ENCODE measurements at places on chromosomes 13 and 19.

DNA sequence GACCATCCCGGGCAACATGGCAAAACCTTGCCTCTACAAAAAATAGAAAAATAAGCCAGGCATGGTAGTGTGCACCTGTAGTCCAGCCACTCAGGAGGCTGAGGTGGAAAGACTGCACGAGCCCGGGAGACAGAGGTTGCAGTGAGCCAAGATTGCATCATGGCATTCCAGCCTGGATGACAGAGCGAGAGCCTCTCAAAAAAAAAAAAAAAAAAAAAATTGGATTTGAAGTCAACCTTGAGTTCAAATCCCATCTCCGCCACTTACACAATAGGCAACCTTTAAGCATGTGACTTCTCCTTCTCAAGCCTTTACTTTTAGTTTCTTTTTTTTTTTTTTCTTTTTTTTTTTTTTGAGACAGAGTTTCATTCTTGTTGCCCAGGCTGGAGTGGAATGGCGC is 12.0 kb downstream of the KASH5 start:
- DNase-seq: no peak

- DNase-seq: no peak
Measured at GRCh38 chr19:33448159-33448516, 73.5 kb downstream of the PEPD start.

GRCh38 chr19:46042252-46042883 is 1.6 kb upstream of the IGFL4 start:
- no peak for DNase-seq

DNA sequence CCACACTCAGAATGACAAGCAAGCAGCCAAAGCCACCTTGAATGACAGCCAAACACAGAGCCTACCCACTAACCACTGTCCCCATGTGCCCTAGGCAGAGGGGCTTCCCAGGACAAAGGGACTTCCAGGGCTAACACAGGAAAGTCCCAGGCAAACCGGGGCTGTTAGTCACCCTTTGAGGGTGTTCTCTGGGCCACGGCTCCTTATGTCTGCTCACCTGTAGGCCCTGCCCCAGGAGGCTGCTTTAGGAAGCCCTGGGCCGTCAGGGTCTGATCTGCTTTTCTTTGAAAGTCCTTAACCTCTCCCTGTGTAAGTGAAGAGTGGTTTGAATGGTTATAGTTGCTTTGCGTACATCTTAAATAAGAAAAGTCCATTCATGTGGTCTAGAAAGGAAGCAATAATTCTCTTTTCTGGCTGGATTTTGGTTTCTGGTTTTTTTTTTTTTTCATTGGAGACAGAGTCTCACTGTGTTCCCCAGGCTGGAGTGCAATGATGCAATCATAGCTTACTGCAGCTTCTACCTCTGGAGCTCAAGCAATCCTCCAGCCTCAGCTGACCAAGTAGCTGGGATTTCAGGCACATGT is 161.4 kb downstream of the EFNB2 start:
- no peak for DNase-seq

GRCh38 chr19:37907735-37908455 is 887 bp downstream of the SIPA1L3 start:
- DNase-seq: no peak

DNA sequence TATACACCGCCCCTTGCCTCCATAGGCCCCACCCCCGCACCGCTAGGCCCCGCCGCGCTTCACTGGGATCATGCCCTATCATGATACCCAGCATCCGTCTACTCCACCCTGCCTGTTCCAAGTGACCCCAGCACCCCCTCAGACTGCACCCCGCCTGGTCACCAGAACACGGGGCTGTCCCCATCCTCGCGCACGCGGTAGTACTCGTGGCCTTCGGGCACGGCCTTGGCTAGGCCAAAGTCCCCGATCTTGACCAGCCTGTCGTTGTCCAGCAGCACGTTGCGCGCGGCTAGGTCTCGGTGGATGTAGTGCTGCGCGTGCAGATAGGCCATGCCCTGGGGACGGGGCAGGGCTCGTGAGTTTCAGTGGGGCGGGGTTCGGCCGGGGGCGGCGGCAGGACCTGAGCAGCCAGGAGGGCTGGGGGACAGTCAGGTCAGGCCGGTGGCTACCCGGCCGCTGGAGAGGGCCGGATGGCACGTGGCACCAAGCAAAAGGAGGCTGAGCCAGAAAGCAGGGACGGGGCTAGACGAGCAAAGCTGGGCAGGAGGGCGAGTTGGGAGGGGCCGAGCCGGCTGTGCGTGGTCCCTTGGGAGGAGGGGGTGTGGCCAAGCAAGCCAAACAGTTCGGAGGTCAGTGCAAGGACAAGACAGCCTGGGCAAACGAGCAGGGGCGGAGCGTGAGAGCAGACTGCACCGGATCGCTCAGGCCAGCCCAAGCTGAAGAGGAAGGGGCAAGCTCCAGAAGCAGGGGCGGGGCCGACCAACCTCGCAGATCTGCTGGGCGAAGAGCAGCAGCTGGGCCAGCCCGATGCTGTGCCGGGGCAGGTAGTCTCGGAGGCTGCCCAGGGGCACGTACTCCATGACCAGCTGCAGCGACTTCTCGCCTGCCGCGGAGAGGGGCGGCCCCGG is 13.6 kb upstream of the ICAM3 start:
- DNase-seq: no peak

- DNase-seq: peak; percentile 22
Measured at GRCh38 chr19:46785054-46785979, 3.1 kb downstream of the SLC1A5 start.

DNA sequence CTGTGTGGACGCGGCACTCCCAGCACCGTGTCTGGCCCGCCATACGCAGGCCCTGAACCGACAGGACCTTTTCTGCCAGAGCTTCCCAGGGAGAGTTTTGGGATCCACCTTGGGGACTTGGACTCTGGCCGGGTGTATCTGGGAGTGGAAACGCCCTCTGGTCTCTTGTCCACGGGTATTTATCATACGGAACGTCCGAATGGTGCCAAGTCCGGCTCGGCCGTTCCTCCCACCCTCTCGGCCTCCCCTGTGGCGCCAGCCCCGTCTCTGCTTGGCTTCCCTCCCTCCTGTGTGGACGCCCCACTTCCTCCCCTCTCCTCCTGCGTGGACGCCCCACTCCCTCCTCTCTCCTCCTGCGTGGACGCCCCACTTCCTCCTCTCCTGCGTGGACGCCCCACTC is 12.1 kb downstream of the HCN2 start:
- DNase-seq: no peak

DNA sequence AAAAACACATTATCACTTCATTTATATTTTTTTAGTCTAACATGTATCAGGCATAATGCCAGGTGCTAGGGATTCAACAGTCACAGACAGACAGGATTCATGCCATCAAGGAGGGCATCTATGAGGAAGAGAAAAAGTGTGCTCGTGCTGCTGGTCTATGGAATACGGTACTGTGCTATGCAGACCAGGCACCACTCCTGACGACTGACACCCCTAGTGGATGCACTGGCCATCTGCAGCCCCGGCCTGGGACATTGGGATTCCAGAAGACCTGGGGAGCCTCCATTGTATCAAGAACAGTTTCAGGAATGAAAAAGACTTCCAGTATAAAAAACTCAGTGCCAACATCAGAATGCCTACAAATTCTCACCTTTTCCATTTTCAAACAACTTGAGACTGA is 94.0 kb downstream of the KLF12 start:
- DNase-seq: peak; percentile 48

DNA sequence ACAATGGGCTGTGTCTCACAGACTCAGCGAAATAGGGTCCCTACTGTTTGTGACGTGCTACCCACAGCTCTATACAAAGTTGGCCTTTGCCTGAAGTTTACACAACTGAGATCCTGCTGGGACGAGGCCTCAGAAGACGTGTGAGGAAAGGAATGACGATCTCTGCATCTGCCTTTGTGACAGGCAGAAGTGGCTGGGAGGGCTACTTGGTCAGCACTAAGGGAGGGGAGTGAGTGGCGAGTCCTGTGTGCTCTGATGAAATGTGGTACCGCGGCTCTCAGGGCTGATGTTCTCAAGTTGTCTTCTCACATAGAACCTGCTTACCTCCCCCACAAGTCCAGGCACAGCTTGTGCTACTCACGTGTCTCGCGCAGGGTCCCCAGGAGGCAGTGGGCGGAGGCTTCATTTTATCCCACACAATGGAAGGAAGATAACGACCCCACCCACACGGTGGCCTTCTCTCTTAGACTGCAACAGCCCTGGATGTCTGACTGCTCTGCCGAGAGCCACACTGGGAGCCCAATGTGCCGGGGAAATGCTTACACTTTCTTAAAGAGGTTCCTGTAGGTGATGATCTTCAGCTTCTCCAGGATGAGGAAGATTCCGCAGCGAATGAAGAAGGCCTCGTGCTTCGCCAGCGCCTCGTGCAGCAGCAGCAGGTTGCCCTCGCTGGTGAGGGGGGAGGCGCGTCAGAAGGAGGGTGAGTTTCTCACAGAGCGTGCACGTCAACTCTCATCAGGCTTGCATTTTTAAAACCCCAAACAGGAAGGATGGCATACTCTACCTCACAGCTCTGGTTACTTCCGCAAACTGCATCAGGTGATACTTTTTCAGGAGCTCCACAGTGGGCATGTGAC is 21.2 kb downstream of the PROZ start:
- DNase-seq: no peak

- DNase-seq: peak; percentile 33
Measured at GRCh38 chr19:17235300-17235970, 9.4 kb downstream of the OCEL1 start.

- no peak for DNase-seq
Measured at GRCh38 chr19:5628919-5629481, 6.1 kb downstream of the SAFB start.

- peak; percentile 77 for DNase-seq
Measured at GRCh38 chr19:4911786-4912672, 2.7 kb downstream of the UHRF1 start.

GRCh38 chr13:39935155-39935554 is 279.7 kb downstream of the COG6 start:
- no peak for DNase-seq

DNA sequence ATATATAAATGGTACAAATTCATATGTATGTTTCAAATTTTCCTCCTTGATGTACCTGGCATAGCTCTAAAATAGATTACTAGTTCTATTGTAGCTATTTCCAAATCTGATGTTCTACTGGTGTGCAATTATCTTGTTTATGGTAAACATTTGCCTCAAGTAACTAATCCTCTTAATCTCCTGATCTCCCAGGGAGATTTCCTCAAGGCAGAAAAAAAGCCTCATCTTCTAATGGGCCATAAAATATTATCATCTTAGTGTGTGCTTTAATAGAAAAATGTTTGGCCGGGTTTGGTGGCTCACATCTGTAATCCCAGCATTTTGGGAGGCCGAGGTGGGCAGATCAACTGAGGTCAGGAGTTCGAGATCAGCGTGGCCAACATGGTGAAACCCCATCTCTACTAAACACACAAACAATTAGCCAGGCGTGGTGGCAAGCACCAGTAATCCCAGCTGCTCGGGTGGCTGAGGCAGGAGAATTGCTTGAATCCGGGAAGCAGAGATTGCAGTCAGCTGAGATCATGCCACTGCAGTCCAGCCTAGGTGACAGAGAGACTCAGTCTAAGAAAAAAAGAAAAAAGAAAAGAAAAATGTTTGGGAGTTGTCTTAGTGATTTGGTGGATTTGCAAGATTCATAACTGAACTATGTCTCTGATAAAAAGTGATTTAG is 498.9 kb upstream of the SLITRK5 start:
- no peak for DNase-seq

GRCh38 chr19:29622166-29623070 is 16.3 kb downstream of the POP4 start:
- DNase-seq: peak; percentile 9

DNA sequence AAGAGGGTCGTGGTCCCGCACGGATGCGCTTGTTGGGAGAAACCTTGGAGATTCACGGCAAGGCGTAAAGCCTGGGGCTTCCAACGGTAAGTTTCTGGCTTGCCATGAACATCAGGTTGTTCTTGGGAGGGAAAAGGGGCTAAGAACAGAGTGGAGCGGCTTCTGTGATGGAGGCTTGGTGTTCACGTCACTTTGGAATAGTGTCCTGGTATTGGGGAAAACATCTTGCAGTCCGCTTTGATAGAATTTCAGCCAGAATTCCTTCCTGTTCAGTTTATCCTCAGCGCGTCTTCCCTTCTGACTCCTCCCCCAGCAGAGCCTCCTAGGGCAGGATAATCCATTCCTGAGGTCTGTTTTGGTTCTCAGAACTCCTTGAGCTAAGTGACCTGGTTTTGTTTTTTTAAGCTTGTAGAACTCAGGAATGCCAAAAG is 2.0 kb downstream of the KCTD15 start:
- DNase-seq: no peak

DNA sequence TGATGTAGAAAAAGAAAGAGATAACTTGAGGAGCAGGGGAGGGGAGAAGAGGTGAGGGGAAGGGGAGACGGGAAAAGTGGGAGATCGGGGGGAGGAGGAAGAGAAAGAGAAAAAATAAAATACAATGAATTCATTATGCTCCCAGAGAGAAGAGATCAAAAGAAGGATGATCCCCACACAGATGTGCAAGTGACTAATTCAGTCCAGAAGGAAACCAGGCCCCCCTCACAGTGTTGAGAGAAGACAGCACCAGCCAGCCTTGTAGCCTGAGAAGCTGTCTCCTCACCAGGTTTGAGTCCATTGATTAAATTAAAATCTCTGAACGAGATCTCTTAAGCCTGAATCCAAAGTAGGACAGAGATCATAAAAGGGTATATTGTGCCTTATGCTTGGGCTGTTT is 333.7 kb upstream of the NBEA start:
- DNase-seq: no peak

GRCh38 chr13:98823442-98823841 is 71.0 kb upstream of the SLC15A1 start:
- no peak for DNase-seq

DNA sequence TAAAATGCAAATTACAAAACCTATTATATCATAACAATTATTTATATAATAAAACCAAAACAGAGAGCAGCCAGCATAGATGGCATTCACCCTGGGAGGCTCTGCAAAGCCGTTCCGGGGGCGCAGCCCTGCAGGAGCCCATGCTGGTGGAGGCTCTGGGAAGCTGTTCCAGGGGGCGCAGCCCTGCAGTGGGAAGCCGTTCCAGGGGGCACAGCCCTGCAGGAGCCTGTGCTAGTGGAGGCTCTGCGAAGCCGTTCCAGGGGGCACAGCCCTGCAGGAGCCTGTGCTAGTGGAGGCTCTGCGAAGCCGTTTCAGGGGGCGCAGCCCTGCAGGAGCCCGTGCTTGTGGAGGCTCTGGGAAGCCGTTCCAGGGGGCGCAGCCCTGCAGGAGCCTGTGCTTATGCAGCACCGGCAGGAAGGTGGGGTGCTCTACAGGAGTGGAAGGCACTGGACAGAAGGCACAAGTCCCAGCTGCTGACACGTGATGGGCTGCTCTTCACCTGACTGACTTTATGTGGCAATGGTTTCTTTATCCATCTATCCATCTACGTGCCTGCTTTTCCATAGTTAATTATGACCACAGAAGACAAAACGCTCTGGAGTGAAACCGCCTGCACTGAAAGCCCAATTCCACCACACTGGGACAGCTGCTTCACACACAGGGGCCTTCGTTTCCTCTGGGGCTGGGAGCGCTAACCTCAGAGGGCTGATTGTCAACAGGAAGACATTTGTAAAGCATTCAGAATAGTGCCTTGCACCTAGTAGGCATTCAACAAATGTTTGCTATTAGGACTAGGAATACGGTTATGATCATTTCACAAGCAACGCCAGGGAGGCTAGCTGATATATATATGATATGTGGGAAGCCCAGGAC is 23.7 kb downstream of the PCID2 start:
- DNase-seq: no peak

Measured in Calu3 (cell line).